Activated T-helper 17 cell treated with anti-CD3 and anti-CD28 coated beads, Interleukin-2, amount 50 U/mL, for 72 hours (primary cell): ENCODE measurements at places on chromosomes 6 and 20.

DNA sequence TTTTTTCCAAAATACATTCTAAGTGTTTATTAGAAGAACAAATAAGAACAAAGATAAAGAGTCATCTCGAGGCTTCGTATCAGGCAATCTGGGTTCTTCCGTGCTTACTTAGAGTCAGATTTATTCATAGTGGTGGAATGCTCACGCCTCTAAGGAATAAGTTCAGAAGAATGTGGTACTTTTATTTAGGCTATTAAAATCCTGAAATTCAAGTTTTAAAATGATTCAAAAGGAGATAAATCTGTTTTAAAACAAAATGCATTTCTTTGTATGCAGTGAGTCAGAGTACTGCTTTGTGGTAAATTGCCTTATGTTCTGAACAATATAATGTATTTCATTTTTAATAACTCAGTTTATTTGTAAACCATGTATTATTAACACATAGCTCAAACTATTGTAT lies 89.1 kb downstream of the FUT9 start:
- no peak for ATAC-seq

- ATAC-seq: no peak
Measured at GRCh38 chr20:22579119-22579427, 5.3 kb downstream of the FOXA2 start.

GRCh38 chr20:34747479-34747878 lies 43.3 kb downstream of the TP53INP2 start:
- ATAC-seq: peak; percentile 52

GRCh38 chr20:32536851-32537656 lies 48.1 kb downstream of the NOL4L start:
- ATAC-seq: peak; percentile 16

GRCh38 chr20:45944965-45945677 lies 10.6 kb downstream of the PCIF1 start:
- ATAC-seq: no peak

DNA sequence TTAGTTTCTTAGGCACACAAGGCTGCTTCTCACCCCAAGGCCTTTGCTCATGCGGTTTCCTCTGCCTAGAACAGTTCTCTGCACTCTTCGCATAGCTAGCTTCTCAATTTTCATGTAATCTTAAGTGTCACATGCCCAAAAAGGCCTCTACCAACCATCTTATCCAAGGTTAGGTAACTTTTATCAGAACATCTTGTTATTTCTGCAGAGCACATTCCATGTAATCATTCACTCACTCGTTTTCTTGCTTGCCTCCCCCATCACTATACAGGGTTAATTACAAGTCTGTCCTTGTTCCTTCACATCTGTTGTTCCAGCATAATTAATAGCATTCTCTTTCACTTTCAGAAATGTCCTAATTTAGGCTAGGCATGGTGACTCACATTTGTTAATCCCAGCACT lies 53.8 kb downstream of the NCOA6 start:
- ATAC-seq: no peak
